ENCODE measurements at places on chromosomes 2 and 18.

GRCh38 chr2:68776124-68776523 is 41.5 kb downstream of the ARHGAP25 start:
- DNase-seq, result no peak

DNA sequence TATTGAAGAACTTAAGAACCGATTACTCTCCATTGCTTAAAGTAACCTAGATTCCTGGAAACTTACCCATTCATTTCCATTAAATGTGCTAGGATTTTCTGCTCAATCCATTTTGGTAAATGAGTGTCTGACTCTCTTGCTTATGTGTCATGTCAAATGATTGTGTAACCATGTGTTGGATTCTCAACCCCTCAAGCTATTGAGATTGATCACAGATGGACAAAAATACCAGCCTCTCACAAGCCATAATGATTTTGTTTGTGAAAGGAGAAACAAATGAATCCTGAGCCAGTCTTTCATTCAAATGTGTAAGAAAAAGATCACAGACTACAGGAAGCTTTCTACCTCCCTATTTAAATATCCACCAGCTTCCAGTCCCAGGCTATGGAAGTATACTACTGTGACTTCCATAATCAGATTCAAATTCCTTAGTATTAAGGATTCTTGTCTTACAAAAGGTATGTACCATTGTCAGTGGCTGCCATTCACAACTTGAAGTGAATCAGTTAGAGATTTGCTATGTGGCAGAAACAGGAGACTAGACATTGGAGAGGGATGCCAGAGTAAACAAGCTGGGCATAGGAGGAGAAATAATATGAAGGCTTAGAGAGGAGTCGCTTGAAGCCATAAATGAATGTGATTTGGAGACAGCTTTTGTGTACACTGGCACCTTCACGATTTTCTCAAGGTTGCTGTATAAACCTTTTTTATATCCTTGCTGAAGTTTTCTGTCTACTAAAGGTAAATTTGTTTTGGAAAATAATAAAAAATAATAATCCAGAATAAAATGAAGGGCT is 498.5 kb upstream of the SETBP1 start:
- no peak for DNase-seq

GRCh38 chr2:164302786-164303185 is 318.5 kb downstream of the GRB14 start:
- DNase-seq, result no peak

DNA sequence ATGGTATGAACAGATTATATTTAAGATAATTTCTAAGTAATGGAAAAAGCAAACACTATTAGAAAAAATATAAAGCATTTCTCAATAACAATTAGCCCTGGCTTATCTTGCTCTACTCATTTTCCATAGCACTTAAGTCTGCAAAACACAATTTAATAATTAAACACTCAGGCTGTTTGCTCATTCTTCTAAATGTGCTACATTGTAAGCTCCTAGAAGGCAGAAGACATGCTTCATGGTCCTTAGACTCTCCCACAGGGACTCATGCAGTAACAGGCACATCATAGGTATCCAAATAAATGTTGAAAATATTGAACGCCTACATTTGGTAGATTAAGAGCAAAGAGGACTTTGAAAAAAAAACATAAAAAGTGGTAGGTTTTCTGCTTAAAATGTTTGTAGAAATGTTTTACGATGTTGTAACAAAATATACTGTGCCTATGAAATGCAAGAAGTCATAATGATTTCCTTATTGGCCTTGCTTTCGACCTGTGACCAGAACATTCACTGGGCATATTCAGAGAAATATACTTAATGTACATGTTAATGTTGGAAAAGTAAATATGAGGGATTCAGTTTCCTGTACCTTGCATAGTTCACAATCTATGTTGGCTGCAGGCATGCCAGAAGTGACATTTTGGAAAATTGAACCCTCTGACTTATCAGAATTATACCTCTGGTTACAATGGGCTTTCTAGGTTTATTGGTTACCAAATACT is 27.2 kb downstream of the G6PC2 start:
- DNase-seq, result no peak

- no peak for DNase-seq
These were observed 21.0 kb upstream of the GPR75 start for GRCh38 chr2:53880756-53881155.

GRCh38 chr2:2703762-2704427 is 372.8 kb upstream of the MYT1L start:
- DNase-seq, result no peak

DNA sequence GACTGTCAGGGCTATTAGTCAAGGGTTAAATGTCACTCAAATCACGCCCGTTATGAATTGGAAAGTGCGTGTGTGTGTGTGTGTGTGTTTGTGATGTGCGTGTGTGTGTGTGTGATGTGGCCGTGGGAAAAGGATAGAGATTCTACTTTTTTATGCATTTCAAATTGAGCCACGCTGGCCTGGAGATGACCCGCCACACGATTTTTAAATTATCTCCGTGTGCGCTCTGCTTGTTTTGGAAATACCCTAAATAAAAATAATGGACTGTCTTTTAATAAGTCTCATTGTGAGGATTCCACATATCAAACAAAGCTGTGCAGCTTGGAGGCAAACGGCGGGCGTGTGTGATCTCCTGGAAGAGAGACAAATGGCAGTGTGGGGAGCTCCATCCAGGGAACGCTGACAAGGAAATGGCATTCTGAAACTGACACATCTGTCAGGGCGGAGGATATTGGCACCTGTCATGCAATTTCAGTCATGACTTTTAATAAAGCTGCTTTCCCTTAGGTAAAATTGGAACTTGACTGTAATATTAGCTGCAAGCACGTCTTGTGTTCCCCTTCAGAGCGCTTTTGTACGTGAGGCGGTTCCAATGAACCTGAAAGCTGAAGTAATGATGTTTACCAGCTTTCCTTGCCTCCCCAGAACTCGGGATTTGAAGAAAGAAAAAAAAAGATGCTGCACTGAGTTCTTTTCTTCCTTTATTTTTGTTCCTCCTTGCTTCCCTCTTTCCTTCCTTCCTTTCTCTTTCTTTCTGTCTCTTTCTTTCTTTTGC is 381.8 kb upstream of the SMIM21 start:
- no peak for DNase-seq

DNA sequence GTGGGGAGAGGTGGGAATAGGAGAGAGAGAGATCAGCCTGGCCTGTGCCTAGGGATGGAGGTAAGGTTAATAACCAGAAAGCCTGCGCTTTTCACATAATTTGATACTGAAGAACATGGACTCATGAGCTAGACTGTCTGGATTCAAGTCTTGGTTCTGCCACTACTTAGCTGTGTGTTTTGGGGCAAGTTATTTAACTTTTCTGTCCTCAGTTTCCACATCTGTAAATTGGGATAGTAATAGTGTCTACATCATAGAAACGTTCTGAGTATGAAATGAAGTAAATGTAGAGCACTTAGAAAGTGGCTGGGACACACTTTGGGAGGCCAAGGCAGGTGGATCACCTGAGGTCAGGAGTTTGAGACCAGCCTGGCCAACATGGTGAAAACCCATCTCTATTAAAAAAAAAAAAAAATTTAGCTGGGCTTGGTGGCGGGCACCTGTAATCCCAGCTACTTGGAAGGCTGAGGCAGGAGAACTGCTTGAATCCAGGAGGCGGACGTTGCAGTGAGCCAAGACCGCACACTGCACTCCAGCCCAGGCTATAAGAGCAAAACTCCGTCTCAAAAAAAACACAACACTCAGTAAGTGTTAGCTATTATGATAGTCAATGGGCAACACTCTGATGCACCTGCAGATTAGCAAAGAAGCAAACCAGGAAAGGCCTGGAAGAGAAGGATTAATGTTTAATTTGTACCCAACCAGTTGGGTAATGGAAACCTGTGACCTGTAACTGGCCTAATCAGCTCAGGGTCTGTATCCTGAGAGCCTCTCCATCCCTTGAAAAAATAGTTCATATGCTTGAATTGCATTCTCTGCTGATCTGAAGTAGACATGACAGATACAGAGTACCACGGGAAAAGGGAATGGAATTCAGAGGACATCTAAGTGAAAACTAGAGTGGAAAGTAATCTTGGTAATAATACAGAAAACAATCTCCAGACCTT is 6.8 kb downstream of the GALM start:
- no peak for DNase-seq

DNA sequence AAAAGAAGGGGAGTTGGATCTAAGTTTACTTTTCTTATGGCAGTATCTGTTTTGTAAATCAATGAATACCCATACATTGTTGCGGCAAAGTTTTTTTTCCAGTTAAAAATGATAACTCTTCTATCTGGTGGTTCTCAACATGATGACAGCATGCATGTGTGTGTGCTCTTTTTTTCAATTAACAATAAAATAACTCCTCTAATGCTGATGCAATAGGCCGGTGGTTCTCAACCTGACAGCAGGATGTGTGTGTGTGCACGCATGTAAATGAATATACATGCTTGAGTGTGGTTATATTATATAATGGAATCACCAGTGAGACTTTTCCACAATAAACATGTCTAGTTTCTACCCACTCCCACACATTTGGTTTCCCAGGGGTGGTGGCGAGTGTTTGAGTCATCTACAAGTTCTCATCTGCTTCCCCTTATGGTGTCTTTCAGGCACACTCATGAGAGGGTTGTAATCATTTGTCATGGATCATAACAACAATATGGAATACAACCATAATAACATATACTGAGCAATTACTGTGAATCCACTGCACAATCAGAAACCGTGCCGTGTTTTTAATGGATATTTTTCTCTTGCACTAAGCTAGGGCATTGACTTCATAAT is 31.2 kb downstream of the PARD3B start:
- no peak for DNase-seq

DNA sequence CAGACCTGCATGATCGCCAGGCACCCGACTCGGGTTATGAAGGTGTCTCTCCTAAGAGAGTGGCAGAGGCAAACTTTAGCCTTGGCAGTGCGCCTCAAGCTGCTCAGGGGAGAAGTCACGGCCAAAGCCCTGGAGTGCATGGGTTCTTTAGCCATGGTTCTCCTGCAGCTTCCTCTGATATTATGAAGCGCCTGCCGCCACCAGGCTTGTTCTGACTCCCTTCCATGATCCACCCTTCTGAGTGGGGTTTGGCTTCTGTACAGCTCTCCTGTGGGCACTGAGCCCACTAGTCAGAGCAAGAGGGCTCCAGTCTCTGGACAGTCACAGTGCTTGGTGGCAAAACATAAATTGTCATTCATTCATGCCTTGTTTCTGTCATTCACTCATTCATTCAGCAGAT is 25.9 kb upstream of the TMBIM1 start:
- no peak for DNase-seq
